ENCODE measurements at places on chromosomes 7 and 10.
A peak's percentile ranks its signal among the peaks of the same experiment; 100 is the strongest.

DNA sequence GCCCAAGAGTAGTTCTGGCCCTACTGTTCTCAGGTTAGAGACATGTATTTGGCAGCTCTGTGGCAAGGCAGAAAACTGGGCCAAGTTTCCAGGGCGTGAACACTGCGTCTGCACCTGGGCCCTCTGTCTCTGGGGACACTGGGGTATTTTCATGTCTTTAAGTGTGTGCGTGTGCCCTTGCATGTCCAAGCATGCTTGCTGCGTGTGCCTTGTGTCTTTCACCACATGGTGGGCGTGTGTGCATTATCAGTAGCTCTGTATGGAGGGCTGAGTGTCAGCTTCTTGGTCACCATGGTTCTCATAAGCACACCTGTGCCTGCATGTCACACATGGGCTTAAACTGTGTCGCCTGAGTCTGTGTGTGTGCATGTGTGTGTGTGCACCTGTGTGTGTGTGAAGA lies 69.3 kb downstream of the HIPK2 start:
- no peak for DNase-seq

GRCh38 chr10:67492317-67493019 lies 203.5 kb downstream of the CTNNA3 start:
- DNase-seq, result no peak

- DNase-seq, result no peak
Observed at GRCh38 chr7:70881167-70881847, 250.6 kb upstream of the GALNT17 start.

GRCh38 chr7:26937306-26937705 lies 72.9 kb upstream of the SKAP2 start:
- peak; percentile 46 for DNase-seq

GRCh38 chr10:88525371-88526069 lies 57.6 kb downstream of the RNLS start:
- DNase-seq, result peak; percentile 73

- DNase-seq, result no peak
Observed at GRCh38 chr7:142248166-142249160, 9.4 kb downstream of the PRSS58 start.

DNA sequence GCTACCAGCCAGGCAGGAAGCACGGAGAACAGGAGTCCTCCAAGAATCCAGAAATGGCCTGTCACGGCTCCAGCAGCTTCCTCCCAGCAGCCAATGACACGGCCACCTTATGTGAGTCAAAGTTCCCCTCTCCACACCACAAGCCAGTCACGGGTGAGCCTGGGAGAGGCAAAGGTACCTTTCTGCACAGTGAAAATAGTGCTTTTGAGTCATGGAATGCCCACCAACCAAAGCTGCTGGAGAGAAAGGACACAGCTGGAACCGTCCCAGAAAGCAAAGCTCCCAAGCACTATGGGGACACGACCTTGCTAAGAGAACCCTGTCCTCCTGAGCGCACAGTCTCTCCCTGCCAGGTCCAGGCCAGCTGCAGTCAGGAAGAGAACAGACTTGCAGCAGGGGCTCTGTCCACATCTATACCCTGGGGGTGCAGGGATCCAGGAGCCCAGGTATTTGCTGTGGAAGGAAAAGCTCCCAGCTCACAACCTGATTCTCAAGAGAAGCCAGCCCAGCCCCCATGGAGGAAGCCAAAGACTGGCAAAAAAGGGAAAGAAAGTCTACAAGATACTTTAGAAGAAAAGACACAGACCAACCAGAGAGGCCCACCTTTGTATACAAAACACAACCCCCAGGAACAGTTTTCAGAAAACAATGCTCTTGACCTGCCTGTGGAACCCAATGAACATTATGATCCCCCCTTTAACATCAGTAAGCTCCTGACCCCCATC lies 24.4 kb downstream of the C10orf71 start:
- DNase-seq, result no peak

DNA sequence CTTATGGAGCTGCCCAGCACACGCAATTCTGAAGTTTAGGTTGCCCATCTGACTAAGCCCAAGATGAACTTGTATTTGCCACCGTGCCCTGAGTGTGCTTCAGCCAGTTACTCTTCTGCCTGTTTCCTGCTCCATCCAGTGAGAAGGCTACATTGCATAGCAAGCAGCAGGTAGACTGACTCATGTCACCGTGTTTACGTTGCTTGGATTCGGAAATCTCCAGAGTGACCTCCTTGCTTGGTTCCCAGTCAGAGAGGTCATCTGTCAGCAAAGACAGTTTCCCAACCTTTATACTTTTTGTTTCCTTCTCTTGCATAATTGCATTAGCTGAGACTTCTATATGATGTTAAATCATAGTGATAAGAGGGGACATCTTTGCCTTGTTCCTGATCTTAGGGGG lies 30.9 kb downstream of the NACAD start:
- no peak for DNase-seq

DNA sequence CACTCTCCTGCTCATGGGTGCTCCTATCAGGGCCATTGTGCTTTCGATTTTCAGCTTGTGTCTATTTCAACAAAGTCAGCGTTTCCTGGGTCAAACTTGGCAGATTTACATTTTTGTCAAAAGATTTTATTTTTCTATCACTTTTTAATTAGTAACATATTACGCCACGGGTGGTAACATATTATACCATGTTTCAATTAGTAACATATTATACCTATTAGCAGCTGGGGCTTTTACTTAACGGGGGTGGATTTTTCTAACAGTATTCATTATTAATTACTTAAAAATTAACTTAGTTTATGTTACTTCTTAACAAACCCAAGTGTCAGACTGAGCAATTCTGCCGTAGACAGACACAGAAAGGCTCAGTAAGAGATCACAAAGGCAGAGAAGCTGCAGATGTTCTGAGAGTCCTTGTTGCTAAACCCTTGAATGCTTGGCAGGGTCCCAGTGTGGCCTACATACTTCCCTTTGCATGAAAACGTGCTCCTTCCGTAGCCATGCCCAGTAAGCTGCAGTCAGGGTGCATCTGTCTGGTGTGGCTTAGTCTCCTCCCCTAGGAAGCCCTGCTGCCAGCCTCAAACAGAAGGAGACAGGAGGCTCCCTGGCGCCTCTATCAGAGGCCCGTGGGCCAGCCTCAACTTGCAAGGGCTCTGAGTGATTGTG lies 263.1 kb upstream of the CXCL12 start:
- peak; percentile 47 for DNase-seq

DNA sequence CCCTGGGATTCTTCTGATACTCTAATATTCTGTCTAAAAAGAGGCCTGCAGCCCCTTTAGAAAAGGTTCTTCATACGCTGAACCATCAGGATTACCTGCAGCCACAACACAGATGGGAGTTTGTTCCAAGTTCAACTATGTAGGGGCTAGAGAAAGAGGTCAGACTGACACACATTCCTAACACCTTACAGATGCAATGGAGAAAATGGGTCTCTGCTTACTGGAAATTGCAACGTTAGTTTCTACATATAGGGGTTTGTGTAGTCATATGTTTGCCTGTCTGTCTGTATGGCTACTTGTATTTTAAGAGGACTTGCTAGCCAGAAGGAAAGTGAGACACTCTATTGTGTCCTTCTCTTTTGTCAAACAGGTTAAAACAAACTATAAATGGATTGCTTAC lies 618.5 kb downstream of the INHBA start:
- DNase-seq, result no peak

- peak; percentile 93 for DNase-seq
Observed at GRCh38 chr10:11551916-11552602, 59.4 kb downstream of the USP6NL start.

DNA sequence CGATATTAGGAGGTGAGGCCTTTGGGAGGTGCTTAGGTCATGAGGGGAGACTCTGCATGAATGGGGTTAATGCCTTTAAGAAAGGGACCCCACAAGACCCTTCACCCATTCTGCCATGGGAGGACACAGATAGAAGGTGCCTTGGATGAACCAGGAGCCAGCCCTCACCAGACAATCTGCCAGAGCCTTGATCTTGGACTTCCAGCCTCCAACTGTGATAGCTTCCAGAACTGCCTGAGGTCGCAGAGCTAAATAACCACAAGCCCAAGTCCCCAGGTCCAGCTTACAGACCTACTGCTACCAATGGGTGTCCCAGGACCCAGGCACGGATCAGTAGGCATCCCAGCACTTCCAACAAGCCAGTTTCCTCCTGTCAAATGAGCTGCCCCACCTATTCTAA lies 37.5 kb downstream of the TNS3 start:
- DNase-seq, result no peak

DNA sequence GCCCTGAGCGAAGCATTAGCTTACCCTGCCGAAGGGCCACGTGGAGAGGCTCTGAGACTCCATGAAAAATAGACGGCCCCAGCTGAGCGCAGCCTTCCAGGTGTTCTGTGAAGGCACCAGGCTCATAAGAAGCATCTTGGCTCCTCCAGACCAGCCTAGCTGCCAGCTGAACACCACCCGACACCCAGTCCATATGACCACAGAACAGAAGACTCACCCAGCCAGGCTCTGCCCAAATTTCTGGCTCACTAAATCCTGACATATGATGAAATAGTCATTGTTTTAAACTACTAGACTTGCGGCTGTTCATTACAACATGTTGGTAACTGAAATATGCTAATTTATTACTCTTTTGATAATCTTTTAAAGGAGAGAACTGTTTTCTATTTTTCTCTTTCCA lies 99.5 kb upstream of the ABI1 start:
- DNase-seq, result no peak

DNA sequence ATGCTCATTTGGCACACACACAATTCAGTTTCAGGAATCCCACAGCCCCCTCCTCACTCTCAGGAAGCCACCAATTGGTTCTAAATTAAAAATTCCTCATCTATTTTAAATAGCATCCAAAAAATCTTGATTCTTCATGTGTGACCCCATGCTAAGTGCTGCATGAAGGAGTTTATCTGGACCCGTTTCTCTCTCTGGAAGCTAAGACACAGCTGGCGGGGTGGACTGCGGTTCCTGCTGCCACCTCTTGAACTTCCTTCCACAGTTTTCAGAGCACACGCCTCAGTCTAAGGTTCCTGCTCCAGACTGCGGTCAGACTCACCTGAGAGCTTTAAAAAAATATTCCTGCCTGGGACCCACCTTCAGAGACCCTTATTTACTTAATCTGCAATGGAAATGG lies 34.5 kb downstream of the LYZL1 start:
- DNase-seq, result no peak

DNA sequence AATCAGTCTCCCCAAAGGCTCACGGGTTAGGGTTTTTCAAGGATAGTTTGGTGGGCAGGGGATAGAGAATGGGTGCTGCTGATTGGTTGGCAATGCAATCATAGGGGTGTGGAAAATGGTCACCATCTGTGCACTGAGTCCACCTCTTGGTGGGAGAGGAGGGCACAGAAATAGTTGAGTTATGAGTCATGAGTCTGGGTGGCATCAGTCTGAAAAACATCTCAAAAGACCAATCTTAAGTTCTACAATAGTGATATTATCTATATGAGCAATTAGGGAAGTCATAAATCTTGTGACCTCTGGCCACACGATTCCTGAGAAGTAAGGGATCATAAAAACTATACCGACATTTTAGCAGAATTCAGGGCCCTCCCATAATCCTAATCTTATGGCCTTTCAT lies 62.7 kb downstream of the LGI1 start:
- DNase-seq, result peak; percentile 76

DNA sequence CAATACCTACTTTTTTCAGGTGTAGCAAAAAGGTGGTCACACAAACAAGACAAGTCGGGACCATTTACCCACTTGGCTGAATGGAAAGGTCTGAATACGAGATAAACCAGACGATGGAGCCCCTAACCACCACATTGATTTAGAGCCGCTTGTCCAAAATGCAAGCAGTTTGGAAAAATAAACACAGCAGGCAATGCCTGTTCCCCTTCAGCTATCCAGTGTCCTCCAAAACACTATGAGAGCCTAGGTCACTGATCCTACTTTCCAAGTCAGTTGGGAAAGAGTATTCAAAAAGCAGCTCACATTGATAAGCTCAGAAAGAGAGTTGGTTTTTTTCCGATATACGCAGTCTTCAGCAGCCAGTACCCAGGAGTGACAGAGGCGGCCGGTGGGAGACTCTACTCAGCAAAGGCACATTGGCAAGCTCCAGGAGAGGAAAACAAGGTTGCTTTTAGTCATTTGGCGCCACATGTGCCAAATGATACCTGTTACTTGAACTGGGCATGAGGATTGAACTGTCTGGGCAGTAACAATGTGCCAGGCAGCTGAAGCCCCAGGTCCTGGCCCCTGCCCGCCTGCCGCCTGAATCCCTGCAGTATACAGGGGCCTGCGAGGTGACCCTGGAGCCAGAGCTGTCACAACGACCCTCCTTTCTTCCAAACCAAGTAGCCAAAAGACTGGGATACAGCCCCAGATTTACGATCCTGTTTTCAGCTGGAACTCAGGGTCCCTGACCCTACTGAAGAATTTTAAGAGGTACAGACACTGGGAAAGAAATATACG lies 109.8 kb downstream of the PIP4K2A start:
- DNase-seq, result no peak

GRCh38 chr7:158357898-158358821 lies 229.5 kb downstream of the PTPRN2 start:
- no peak for DNase-seq
